Activated CD8-positive, alpha-beta memory T cell treated with anti-CD3 and anti-CD28 coated beads for 24 hours (primary cell): ENCODE measurements at places on chromosomes 6 and 20.

GRCh38 chr6:34909320-34909883 is 20.3 kb downstream of the ANKS1A start:
- DNase-seq = no peak

- DNase-seq = no peak
Measured at GRCh38 chr6:37138856-37139229, 31.1 kb upstream of the PIM1 start.

DNA sequence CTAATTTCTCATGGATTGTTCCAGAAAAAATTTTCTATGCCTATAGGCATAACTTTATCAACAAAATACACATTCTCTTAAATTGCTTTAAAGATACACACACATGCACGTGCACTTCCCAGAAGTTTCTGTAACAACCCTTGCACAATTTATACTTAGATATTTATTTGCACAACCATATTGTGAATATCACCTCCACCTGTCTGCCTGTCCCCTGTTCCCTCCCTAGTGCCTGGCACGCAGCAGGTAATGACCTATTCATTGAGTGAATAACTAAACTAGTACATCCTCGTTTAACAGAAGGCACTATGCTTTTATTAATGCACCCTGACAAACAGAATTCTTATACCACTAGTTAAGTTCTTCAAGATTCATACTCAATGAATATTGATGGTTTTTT is 198.9 kb downstream of the BCAS1 start:
- no peak for DNase-seq

GRCh38 chr6:82337688-82338257 is 25.8 kb upstream of the TPBG start:
- no peak for DNase-seq

GRCh38 chr20:53917145-53918019 is 153.0 kb downstream of the BCAS1 start:
- DNase-seq = no peak

DNA sequence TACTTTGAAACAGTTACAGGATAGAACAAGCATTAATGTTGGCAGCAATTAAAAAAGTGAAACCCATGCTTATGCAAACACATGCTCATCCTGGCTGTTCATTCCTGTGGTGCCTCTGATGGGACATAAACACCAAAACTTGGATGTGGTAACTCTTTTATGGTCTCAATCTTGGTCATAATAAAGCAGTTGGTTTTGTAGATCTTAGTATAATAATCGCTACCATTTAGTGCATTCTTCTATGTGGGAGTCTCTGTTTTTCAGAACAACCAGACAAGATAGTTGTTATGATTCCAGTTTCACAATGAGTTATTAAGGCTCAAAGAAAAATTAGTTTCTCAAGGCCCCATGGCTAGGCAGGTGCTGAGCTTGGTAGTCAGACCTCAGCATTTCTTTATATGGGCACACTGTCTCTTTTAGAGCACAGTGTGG is 184.0 kb downstream of the UTRN start:
- no peak for DNase-seq

DNA sequence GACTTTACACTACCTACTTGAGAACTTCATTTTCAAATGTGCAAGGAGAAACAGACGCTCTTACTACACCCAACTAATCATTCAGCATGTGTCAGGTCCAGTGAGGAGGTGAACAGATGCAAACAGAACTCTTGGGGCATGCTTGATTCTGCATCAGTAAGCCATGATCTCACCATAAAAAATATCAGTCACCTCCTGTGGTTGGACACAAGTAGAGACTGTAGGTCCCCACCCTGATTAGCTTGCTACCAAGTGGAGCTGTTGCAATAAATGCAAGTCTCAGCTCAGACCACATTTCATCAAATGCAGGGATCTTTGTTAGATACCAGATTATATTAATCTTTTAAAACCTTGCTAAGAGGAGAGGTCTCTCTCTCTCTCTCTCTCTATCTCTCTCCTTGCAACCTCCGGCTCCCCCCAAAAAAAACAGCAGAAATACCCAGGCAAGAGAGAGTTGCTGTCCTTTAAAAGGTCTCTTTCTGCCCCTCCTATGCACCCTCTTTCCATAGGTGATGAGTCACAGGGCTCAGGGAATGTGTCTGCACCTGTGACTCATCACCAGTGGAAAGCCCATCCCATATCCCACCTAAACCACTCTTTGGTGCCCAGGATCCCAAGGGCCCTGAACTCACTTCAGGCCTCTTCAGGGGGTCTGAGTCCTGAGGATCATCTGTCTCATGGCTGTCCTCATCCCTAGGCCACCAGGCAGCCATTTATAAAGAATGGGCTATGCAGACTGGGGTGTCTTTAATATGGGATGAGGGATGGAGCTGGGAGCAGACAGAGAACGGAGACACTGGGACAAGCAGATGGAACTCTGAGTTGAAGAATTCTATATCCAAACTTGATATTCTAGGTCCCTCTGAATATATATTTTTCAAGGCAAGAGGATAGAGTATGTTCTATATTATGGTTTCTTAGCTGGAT is 154.5 kb downstream of the QRSL1 start:
- DNase-seq = no peak

DNA sequence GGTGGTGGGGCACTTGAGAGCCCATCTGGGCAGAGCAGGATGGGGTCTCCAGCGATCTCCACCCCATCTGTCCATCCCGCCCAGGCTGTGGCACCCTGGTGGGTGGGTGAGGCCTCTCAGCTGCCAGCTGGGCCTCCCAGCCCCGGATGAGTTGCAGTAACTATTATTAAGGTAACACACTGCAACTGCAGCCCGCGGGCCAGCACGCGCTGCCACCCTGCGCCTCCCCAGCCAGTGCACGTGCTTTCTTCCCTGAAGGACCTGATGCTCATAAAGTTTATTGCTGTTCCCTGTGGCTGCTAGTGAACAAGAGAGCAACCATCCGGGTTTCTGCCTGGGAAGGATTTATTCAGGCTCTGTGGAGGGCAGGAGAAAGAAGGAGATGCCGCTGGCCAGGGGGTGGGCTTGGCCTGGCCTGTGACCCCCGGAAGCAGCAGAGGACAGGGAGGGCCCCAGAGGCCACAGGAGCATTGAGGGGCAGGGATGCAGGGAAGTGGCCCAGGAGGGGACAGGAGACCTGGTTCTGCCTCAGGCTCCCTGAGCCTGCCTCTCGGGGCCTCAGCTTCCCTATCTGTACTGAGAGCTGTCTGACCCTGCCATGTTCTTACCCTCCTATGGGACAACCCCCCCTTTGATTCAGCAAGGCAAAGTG is 1.7 kb downstream of the IP6K3 start:
- no peak for DNase-seq

- no peak for DNase-seq
Measured at GRCh38 chr20:41483553-41483930, 116.9 kb upstream of the EMILIN3 start.

- DNase-seq = no peak
Measured at GRCh38 chr6:4322846-4323309, 187.5 kb upstream of the ECI2 start.

GRCh38 chr20:42949950-42950349 is 239.8 kb downstream of the PTPRT start:
- DNase-seq = no peak

- no peak for DNase-seq
Measured at GRCh38 chr6:36248980-36249379, 20.9 kb upstream of the PNPLA1 start.

DNA sequence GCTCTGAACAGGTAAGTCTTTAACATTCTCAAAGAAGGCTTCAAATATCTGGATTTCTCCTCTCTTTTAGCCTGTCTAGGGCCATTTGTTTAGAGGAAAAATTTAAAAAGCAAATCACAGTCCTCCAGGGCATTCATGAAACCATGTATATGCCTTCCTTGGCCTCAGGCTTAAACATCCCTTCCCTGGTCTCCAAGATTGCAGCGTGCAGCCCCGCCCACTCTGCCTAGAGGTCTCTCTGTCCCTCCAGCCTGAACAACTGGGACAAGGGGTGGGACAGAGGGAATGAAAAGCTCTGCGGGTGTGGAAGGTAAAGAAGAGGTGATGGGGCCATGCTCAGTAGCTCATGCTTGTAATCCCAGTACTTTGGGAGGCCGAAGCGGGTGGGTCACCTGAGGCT is 9.8 kb upstream of the CBFA2T2 start:
- no peak for DNase-seq

DNA sequence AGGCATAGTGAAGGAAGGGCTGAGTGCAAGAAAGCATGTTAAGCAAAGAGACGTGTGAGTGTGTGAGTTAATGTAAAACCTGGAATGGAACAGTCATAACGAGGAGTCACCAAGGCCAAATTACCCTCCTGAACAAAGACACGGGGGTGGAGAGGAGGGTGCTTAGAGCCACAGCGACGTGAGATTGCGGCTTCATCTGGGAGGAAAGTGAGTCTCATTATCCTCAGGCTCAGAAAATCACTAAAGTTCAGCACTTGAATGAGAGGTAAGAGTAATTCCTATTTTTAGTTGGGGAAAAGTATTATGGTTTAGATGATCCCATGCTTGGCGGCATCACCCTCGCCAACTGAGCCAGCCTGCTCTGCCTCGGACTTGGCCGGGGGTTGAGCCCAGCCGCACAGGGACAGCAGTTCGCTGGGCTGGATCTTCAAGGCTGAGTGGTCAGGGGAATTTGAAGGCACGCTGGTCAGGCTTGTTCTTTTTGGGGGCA is 136.6 kb downstream of the DTNBP1 start:
- peak; percentile 40 for DNase-seq

GRCh38 chr6:105452924-105453756 is 50.3 kb upstream of the PREP start:
- peak; percentile 76 for DNase-seq

GRCh38 chr20:43190332-43190953 is 737 bp upstream of the PTPRT start:
- no peak for DNase-seq

DNA sequence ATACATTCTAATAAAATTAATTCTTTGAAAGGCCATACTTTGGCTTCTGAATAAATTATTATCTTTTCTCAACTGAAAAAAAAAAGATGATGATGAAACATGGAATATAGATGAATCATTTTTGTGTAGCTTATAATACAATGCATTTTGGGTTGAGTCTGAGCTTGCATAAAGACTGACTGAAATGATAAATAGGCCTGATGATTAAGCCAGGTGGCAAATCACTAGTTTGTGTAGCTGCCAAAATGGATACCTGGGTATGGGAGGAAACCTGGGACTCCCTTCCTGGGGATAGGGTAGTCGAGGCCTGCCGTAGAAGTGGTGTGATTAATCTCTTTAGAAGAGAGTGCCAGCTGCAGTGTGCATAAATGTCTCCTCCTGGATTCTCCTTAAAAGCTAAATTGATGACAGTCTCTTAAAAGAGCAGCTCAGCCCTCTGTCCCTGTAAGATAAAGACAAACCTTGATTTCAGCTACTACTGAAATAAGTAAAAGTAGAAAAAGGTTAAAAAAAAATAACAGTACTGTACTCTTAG is 275.1 kb downstream of the GRIK2 start:
- DNase-seq = no peak

DNA sequence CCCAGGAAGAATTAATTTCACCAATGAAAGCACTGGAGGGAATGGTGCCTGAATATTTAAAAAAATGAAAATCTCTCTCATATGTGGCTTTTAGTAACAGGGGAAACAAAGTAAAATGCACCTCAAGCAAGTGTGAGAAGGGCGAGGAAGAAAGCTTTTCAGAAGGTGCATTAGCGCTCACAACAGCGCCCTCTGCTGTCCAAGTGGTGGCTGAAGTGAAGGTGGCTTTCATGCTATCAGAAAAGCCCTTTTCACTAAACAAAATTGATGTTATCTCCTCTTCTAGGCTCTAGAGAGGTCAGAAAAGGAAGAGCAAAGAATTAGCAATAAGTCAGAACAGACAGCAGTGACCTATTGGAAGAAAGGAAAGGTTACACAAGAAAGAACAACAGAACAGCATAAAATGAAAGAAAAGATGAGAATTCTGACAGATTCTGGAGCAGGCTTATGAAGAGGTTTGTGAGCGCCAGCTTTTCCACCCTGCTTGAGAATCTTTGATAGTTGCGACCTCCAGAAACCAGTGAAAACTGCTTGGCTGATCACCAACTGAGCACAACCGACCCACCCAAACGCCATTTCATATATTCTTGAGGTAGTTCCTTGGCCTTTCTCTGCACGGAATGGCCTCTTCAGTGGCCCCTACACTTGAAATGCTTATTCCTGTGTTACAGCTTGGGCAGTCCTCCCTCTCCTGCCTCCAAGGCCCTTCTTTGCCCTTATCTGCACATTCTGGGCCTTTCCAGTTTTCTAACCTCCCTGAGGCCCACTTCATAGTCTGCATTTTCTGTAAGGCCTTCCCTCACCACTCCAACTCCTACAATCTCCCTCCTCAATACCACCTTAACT is 45.3 kb downstream of the SMLR1 start:
- peak; percentile 85 for DNase-seq

DNA sequence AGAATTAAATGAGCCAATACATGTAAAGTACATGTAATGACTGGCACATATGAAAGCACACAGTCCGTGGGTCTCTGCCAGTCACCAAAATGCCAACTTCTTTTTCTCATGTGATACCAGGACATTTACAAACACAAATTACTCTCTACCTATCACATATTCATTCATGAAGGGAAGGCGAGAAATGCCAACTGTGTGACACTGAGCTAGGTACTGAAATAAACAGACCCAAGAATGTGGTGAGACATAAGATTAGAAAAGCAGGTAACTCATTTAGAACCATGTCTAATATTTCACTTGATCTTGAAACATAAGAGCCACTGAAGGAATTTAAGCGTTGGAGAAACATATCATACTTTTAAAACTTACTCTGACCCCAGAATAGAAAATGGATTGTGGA is 41.4 kb downstream of the HBS1L start:
- DNase-seq = no peak

DNA sequence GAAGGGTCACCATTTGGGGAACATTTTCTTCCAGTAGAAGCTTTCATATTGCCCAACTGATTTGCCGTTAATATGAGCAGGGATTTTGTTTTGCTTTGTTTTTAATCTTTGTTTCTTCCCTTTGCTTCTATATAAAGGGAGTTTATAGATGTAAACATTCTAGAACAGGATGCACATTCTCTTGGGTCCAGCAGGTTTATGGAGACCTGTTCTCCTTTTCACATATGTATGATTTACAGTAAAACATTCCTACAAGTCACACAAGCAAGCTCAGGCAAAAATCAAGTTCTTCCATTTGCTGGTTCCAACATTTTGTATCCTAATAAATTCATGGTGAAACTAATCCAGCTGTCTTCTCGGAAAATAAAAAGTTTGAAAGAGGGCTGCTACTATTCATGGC is 1082.4 kb upstream of the FLRT3 start:
- DNase-seq = no peak

- no peak for DNase-seq
Measured at GRCh38 chr6:158027590-158028285, 46.1 kb downstream of the SYNJ2 start.

GRCh38 chr6:94478133-94479005 is 1059.0 kb upstream of the EPHA7 start:
- DNase-seq = no peak
